ENCODE measurements at places on chromosomes 5 and 9.

DNA sequence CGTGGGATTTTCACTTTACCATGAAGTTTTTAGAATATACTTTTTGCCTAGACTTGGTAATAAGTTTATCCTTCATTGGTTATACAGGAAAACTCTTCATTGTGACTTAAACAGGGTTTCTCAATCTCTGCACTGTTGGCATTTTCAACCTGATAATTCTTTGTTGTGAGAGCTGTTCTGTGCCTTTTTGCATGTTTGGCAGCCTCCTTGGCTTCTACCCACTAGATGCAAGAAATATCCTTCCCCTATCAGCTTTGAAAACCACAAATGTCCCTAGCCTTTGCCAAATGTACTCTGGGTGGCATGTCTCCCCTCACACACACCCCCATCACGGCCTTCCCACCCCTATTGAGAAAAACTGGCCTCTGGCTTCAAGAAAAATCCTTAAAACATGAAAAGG, 180.9 kb downstream of the ESM1 start:
- DNase-seq = no peak

DNA sequence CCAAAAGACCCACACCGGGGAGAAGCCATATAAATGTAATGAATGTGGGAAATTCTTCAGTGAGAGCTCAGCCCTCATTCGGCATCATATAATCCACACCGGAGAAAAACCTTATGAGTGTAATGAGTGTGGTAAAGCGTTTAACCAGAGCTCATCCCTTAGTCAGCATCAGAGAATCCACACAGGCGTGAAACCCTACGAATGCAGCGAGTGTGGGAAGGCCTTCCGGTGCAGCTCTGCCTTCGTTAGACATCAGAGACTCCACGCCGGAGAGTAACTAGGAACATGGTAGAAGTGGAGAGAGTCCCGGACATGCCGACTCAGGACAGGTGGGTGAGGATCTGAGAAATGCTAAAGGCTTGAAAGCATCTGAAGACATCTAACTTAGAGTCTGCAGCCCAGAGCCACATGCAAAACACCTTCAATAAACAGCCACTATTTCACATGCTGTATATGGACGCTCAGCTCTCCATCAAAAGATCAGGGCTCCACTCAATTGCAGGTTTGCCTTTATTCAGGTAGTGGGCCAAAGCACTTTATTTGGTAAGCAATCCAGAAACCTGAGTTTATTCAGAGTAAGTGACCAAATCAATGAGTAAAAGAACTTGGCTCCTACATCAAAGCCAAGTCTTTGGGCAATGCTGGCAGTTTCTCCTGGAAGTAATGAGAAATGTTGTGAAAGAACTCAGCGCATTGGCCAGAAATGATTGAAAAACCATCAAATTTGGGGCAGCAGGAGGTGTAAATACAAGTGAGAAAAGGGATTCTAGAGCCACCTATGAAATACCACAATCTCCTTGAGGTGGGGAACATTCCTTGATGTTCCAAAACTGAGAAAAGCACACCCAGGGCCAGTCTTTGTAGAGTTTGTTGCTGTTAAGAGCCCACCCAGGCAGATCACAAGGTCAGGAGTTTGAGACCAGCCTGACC, 6.0 kb downstream of the RPL12 start:
- no peak for DNase-seq

DNA sequence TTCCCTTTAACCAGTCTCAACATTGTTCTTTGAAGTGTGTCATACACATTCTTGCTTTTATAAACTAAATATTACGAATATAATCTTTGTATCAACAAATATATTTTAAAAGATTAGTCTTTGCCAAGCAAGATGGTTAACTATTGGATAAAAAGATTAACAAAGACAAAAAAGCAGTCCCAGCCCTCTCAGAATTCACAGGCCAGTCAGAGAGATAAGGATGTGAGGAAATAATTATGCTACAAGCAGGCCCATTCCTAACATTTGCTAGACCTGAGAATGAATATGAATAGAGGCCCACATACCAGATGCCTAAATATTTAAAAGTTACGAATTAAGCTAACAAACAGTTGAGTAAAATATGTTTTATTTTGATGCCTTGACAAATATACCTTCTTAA, 457.7 kb downstream of the CETN3 start:
- no peak for DNase-seq

- DNase-seq = no peak
Observed at GRCh38 chr9:114317665-114318357, 5.1 kb upstream of the ORM1 start.

- no peak for DNase-seq
Observed at GRCh38 chr5:65821966-65822365, 100.0 kb downstream of the NLN start.

- DNase-seq = no peak
Observed at GRCh38 chr5:155905364-155905763, 421.6 kb upstream of the SGCD start.

DNA sequence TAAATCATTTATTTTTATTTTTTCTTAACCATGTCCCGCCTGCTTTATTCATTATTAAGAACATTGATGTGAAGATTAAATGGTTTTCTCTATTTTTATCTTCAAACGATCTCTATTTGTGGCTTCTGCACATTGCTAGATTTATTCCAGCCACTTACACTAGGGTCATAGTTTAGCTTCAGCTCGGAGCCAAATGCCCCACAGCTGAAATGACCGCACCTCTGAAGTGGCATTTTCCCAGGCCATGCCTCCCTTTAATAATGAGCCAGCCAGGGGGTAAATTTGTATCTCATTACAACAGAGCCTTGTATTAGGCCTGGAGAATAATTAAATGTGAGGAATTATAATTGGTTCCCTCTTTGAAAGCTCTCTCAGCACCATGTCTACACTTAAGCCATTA, 89.4 kb downstream of the DOCK8 start:
- DNase-seq = no peak

- DNase-seq = no peak
Observed at GRCh38 chr5:136891175-136891972, 526.0 kb upstream of the TRPC7 start.

GRCh38 chr9:123135430-123135829, 102.0 kb downstream of the GPR21 start:
- no peak for DNase-seq

DNA sequence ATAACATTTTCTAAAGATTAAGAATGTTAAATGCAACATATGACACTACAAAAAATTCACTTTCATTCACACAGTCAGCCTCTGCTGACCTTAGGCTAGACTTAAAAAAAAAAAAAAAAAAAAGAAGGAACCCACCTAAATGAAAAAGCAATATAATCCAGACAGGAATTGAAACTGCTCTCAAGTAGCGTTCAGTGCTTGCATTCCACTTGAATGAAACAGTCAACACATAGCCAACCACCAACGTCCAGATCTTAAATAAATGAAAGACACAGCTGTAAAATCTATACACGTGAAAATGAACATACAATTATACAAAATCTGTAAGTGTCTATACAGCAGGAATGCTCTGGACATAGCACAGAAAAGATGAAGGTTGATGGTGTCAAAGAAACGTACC, 11.4 kb downstream of the TMEM245 start:
- DNase-seq = no peak

- DNase-seq = no peak
Observed at GRCh38 chr9:1303932-1304331, 253.8 kb downstream of the DMRT2 start.

DNA sequence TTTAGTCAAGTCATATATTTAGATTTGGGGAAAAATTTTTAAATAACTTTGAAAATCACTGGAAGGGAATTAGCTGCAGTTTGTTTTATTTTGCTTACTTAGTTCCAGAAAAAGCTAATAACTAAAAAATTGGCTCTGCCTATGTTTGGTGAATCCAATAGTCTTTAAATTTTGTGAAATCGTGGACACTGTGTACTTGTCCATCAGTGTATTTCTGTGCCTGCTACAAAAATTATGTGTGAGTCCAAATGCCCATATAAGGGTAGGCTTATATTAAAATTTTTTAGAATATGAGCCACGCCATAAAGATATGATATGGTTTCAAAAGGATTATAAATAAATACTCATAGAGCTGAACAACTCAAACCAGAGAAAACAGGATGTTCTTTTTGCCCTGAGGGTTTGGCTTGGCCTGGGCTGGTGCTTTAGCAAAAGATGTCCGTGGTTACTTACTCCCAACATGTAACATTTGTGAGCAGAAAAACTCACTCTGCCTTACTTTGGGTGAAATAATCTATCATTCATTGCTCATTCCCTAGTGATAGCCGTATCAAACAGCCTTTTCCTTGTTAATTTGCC, 133.2 kb upstream of the PRLR start:
- no peak for DNase-seq

DNA sequence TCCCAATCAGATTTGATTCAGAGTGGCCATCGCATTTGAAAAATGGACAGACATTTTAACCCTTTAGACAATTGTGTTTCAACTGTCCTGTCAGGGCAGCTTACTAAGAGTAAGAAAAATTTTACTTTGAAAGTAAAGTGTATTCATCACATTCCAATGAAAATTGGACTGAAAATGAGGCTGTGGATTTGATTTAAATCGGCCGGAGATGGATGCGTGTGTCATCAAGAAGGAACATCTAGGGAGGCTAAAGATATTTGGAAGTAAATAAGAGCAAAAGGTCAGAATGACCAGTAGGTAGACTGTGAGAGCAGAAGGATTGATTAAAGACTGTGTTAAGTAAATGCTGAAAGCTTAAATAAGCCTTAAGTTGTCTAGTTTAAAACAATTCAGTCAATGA, 1.5 kb downstream of the ZCCHC7 start:
- DNase-seq = no peak

DNA sequence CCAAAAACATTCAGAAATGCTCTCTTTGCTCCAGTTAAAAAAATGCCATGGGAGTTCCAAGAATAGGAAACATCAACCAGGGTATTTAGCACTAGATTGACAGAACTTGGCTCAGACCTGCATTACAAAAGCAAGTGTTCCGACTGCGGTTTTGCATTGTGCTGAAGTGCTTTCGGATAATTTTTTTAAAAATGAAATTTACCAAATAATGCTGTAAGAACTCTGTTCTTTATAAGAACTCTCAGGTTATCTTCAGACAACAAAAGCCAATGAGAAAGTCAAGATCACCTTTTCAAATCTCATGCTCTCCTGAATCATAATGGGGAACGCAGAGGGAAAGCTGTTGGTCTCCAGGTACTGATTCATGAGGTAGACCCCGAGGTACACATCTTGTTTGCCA, 483 bp upstream of the PLPP6 start:
- DNase-seq = no peak

DNA sequence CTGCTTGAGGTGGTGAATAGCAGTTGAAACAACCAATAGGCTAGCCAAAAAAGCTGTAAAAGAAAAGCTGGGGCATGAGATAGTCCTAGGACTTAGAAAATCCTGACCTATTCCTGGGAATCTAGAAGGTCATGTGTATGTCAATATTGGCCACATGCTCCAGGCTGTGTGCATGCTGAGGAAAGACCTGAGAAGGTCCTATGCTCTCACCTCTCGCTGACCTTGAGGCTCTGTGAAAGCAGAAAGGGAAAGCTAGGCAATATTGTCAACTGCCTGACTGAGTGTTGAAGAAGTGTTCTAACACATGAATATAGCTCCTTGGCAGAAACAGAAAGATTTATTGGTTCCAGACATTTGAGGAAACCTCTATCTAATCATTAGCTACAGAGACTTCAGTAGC, 19.8 kb downstream of the TAS2R1 start:
- no peak for DNase-seq

DNA sequence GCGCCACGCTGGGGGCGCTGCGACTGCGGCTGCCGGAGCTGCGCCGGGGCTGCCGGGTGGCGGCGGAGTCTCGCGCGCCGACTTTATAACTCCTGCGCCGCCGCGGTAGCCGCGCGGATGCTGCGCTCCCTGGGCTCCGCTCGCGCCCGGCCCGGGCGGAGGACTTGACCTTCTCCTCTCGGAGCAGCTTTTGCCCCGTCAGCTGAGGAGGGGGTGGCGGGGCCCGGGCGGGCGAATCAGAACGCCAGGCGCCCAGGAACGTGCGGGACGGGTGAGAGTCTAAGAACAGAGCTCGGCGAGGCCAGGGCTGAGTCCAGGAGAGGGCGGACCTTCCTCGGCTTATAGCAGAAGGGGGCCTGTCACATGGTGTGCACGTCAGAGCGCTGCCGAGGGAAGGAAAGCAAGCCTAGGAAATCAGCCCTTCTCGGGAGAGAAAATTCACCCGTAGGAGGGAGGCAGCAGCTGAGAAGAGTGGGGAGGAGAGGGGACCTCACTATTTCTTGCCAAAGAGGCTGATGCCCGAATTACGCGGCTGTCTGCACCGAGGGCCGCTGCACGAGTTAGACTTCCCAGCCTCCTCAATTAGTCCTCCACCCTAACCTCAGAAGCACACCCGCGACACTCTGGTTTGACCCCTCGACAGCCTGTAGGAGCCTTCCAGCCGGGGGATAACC, at the start of gene FOXD1:
Gene FOXD1 (minus strand): TSS at position 315 of the 674 bp plus-strand sequence. CDS start 415 bp downstream, outside the sequence.
- DNase-seq = no peak

DNA sequence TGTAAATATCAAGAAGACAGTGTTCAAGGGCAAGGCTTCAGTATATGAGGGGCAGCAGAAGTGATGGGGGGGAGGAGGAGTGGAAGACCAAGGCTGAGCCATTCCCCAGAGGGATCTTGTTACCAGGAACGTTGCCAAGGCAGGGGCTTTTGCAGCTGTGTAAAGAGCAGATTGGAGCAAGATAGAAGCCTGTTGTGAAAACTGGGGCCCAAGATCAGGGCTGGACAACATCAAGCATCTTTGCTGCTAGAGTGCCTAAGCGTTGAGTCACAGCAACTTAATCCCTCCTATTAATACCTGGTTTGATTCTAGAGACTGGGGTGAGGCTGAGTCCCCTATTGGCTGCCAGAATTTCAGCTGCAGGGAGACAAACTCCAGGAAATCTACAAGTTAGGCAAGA, 18.4 kb upstream of the ERCC6L2 start:
- no peak for DNase-seq

DNA sequence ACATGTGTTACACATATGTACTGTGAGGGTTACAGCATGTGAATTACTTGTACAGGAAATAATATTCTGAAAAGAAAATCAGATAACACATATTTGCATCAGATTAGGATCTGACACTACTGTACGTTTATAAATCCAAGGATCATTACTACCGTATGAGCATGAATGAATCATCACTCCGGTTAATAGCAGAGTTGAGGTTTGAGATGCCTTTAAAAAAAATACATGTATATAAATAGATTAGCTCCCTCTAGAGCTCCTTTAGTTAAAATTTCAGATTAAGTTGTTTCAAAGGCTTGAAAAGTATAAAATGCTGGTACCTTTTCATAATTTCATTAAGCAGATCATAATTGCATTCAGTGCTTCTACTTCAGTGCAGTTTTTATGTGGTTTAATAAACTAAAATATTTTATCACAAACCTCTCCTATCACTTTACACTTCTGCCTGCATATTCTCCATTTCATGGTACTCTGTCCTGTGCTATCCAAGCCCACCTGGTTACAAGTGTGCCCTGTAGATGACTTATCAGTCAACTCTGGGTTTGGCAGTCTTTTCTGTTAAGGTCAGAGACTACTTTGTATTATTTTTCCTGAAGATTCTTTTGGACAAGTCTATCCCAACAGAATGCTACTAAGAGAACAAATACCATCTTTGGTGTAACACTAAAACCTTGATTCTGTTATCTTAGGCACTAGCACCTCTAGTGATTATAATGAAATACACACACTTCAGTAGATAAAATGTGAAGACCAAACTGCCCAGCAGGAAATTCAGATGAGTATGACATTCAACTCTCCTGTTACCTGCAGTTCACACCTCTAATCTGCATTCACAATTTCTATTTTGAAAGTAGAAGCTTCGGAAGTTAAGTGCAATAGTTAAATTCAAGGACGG, 48.0 kb upstream of the POU5F2 start:
- no peak for DNase-seq

GRCh38 chr9:27377147-27377807, 80.3 kb upstream of the EQTN start:
- DNase-seq = no peak

GRCh38 chr5:1540166-1540565, 16.4 kb upstream of the LPCAT1 start:
- no peak for DNase-seq

GRCh38 chr5:149212198-149212951, 59.3 kb upstream of the AFAP1L1 start:
- no peak for DNase-seq
